ENCODE measurements at places on chromosomes 16 and 17.

- DNase-seq, result no peak
These were observed 1.5 kb downstream of the CLDN7 start for GRCh38 chr17:7260651-7261378.

- DNase-seq, result no peak
These were observed 23.7 kb downstream of the PPL start for GRCh38 chr16:4913130-4913773.

- DNase-seq, result no peak
These were observed 10.9 kb downstream of the CDRT4 start for GRCh38 chr17:15456496-15456895.

DNA sequence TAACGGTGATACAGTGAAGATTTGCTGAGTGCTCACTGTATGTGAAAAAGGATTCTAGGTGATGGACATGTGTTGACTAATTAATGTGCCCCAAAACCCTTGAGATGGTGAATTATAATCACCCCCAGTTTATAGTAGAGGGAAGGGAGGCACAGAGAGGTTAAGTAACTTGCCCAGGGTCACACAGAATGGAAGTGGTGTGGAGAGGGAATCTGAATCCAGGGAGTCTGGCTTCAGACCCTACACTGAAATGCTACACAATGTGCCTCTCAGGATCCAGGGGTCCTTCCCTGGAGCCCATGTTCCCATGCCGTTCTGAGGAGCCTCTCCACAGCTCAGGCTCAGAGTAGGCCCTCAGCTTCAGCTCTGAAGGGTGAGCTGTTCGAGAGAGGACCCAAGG is 11.6 kb downstream of the TRPV2 start:
- DNase-seq, result no peak

DNA sequence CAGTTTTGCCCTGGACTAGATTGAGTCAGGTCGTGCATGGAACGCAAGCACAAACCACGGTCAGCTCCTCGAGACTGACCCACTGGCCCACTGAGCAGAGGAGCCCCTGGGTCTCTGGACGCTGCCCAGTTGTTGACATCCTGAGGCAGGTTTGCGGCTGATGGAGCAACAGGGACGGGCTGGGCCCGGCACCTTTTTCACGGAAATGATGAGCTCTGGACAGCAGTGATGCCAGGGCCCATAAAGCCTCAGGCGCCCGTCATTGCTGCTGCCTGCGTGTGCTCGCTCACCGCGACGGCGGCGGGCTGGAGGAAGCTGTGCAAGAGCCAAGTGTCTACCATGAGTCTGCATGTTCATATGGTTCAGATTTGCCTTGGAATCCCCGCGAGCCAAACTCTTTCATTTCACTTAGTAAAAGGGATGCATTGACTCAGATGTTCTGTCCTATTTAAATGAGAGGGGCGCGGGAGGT is 30.8 kb upstream of the CRISPLD2 start:
- DNase-seq, result no peak

GRCh38 chr16:80027007-80027965 is 426.7 kb upstream of the MAF start:
- DNase-seq, result peak; percentile 3

- DNase-seq, result no peak
These were observed 11.1 kb downstream of the PRCD start for GRCh38 chr17:76550712-76551615.

- no peak for DNase-seq
These were observed 13.6 kb downstream of the G6PC3 start for GRCh38 chr17:44084131-44084538.

DNA sequence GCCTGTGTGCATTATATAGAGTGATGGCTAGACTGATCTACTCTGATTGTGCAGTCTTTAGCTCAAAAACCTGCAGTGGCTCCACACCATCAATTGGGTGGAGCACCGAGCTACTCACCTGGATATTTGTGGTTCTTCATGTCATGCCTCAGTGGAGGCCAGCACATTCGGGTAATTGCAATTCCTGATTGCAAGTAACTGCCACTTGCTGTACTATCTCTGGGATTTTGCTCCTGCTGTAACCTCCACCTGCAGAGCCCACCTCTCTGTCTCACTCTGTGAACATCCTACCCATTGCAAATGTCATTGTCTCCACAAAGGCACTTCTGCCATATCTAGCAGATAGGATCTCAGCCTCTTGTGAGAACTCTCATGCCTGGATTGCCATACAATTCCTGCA is 1.7 kb upstream of the CCL1 start:
- DNase-seq, result no peak

DNA sequence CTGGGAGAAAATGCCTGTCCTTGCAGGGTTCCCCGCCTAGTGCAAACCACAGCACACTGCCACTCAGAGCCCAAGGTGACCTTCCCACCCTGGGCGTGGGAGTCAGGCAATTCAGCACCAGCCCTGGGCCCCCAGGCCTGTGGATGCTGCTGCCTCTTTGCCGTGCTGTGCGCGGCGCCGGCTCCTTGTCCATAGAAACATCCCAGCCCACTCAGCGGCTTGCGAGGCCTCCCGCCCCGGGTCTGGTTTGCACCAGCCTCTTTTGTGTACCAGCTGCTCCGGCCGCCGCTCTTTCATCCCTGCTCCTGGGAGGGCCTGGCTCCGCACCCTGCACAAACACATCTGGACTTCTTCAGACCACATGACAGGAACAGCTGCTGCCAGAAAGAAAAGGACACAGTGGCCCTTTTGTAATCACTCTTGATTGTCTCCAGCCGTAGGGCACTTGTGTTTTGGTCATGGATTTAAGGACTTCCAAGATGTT is 75.4 kb upstream of the SDK2 start:
- no peak for DNase-seq

DNA sequence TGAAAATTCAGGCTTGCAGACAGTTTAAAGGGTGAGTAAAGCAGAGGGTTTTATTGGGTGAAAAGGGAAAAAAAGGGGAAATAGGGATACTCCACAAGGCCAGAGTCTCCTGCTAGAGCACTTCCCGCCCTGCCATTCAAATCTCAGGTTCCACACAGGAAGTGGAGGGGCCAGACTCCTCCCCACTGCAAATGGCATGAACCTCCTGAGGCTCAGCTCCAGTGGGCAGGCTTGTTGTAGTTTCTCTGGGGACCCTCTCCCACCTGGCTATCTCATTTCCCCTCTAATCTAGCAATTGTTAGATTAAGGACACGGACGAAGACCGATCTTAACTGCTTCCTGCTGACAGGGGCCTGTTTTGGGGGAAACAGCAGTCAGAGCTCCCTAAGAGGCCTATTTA is 43.4 kb downstream of the TAOK1 start:
- no peak for DNase-seq

GRCh38 chr17:64920026-64920418 is 744 bp upstream of the LRRC37A3 start:
- no peak for DNase-seq

GRCh38 chr16:84040823-84041820 is 1.5 kb downstream of the SLC38A8 start:
- DNase-seq, result no peak

DNA sequence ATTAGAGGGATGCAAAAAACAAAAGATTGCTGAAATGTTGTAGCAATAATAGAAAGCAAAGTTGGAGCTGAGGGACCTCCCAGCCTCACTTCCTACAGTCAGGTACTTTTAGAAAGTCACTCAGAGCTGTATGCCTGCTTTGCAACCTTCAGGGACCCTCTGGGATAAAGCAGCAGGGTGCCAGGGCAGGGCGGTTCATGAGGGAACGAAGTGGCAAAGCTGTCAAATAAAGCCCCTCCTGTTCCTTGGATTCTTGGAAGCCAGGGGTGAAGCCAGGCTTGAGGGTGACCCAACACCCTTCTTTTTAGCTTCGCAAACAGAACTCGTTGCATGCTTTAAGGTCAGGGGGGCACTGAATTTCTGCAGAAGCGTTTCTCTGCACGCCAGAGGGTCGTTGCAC is 767 bp downstream of the ATP2C2 start:
- no peak for DNase-seq

DNA sequence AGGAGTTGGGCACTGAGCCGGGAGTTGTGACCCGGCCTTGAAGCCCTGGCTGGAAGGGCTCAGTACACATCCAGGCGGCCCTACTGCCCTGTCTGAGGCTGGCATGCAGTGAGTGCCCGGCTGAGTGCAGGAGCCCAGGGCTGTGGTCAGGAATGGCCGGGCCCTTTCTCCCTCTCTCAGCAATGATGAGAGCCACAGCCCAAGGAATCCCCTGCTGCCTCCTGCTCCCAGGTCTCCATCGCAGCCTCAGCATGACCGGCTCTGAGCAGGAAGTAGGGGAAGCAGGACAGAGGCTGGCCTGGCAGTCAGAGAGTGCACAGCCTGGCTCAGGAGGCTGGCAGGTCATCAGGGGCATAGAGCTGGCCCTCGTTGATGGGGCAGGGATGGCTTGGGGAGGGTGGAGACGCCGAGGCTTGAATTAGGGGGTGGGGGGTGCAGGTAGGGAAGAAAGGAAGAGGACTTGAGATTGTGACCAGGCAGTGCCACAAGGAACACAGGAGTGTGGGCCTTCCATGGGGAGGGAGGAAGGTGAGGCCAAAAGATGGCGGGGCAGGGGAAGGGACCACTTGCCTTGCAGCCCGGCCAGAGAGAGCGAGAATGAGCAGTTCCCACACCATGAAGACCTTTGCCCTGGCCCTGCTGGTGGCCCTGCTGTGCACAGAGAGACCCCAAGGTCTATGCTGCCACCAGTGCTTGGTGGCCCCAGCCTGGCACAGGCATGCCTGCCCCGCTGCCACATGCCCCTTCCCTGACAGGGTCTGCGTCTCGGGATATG is 32.1 kb upstream of the KRT17 start:
- no peak for DNase-seq

- no peak for DNase-seq
These were observed 9.1 kb downstream of the LDHD start for GRCh38 chr16:75107505-75107904.

DNA sequence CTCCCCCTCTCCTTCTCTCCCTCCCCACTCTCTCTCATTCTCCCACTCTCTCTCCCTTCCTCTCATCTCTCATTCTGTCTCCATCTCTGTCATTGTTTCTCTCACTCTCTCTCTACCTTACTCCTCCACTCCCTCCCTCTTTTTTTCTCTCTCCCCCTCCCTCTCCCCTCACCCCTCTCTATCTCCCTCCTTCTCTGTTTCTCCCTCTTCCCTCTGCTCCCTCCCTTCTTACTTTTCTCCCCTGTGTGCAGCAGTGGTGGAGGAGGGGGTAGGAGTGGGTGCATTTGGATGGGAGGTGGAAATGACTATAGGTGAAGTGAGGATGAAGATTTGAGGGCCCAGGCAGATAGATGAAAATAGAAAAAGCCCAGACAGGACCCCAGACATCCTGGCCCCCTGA is 70.9 kb downstream of the HLF start:
- DNase-seq, result no peak

DNA sequence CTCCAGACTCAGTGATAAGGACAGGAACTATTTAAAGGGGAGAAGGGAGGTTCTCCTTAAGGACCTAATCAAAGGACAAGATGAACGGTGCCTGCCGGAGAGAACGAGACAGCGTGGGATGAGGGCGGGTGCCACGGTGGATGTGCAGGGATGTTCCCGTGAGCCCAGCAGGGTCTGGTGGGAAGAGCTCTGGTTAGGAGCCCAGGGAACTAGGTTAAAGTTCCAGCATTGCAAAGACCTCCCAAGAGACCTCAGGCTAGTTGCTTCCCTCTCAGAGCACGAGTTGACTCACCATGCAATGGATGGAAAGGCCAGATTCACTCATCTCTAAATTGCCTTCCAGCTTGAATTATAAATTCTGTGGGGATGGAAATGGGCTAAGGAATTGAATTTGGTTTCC is 14.7 kb downstream of the CCR7 start:
- DNase-seq, result no peak

Measured in effector CD4-positive, alpha-beta T cell (primary cell).